ENCODE measurements at places on chromosomes 1 and 21.

GRCh38 chr1:246875041-246876026 is 56.4 kb downstream of the AHCTF1 start:
- DNase-seq: no peak

- DNase-seq: no peak
These were observed 2.7 kb upstream of the NEGR1 start for GRCh38 chr1:72285074-72285425.

DNA sequence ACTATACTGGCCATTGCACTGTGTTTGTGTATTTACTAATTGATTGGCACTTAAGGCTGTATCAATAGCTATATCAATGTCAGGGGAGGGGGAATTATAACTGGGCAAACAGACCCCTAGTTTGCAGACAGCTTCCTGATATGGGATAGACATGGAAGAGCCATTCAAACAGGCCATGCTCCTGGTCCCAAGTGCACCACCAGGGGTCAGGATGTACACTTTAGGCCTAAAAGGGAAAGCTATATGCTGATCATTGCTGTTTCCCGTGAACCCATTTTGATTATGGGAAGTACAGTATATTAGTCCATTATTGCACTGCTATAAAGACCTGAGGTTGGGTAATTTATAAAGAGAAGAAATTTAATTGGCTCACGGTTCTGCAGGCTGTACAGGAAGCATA is 124.9 kb upstream of the BACE2 start:
- DNase-seq: no peak

DNA sequence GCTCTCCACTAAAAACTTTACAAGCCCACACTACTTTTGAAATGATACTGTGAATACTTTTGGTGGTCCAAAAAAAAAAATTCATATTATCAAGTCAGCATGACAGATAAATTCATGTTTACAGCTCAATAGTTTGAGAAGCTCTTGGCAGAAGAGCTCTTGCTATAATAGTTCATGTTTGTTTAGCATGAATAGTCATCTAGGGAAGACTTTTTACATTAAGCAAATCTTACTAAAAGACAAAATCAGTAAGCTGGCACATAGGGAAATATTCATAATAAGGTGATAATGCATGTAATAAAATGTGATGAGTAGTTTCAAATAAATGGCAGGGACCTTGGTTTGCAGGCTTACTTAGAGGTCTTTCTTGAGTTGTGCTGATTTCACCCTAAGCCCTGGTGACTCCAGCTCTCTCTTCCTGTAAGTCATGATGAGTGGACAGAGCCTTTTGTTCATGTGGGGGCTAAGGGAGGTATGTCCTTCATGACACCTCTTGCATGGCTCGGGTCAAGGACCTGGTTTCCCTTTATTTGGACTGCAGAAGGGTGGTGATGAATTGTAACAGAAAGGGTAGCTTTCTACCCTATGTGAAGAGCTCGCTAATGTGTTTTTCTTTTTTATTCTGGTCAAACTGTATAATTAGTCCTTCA is 166.7 kb downstream of the GABPA start:
- DNase-seq: no peak

- DNase-seq: no peak
These were observed 15.4 kb downstream of the BTG2 start for GRCh38 chr1:203320591-203321272.

DNA sequence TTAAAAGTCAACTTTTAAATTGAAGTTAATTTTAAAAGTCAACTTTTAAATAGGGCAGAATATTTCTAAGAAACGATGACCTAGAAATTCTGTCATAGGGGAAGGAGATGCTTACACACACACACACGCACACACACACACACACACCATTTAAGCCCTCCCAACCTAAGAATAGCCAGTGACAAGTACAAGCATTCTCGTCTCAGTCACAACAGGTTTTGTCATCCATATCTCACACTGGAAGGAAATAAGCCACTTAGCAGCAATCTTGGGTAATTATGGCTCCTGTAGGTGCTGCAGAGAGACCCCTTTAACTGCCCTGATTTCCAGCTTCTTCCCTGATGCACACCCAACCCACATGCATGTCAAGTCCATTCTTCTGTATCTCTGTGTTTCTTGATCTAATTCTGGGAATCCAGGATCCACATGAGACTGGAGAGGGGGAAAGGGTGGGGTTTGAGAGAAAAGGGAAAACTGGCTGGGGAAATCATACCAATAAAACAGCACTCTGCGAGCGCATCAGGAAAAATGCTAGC is 338.1 kb downstream of the PAPPA2 start:
- DNase-seq: no peak
